Brain pericyte (primary cell): ENCODE measurements at places on chromosomes 16 and 17.

DNA sequence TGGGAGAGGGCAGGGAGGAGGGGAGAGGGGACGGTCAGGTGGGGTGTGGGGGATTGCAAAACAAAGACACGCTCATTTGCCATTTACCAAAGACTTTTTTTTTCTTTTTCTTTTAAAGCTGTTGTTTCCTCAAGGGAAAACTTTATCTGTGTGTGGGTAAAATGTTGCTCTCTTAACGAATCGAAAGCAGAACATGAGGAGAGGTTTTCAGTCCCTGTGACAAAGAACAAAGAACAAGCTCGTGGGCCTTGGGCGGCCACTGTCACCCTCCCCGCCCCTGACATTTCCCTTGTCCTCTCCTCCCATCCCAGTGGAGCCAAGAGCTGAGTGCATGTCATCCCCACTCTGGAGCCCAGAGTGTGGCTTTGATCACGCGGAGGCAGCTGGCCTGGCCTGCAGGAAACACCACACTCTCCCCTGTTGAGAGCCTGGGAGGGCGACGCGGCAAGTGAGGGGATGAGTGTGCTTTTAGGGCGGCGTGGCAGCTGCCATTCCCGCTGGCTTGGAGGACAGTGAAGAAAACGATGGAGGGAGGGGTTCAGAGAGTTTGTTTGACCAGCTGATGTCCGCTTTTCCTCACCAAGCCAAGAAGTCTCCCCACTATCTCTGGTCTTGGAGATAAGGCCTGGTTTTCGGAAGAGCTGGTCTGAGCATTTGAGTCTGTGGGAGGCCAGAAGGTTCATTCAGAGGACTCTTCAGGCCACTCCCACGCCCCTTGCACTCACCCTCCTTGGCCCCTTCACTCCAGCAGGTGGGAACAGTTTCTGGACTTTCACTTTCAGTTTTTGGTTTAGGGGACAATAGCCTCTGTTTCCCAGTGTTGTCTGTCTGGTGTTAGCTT is 11.4 kb downstream of the CCR7 start:
- no peak for DNase-seq

GRCh38 chr16:81666113-81666512 is 113.0 kb upstream of the PLCG2 start:
- DNase-seq: no peak

GRCh38 chr16:86118467-86119307 is 219.7 kb downstream of the IRF8 start:
- DNase-seq: no peak

DNA sequence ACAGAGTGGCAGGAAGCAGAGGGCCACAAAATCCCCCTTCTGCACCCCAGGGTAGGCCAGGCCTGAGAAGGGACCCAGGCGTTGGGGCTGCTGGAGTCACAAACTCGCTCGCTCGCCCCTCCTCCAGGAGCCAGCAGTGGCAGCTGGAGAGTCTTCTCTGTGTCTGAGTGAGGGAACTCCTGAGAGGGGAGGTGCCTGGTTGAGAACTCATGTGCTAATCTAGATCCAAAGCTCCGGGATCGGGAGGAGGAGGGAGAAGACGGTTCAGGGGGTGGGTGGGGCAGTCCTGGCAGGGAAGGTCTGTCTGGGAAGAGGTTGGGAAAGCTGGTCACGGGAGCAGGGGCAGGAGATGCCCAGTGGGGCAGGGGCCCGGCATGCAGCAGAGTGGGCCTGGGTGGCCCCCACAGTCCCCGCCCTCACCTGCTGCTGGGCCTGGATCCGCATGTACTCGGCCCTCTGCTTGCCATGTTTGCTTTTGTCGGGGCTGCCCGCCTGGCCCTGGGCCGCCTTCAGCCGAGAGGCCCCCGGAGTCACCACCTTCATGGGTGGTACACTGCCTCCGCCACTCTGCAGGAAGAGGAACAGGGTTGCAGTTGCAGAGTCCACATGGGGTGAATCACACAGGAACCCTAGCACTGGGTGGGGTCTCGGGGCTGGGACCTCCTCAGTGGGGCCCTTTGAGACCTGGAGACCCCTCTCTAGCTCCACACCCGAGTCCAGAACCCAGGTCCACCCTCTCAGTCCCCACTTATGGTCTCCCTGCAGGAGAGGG is 62.2 kb downstream of the SRCIN1 start:
- DNase-seq: no peak

DNA sequence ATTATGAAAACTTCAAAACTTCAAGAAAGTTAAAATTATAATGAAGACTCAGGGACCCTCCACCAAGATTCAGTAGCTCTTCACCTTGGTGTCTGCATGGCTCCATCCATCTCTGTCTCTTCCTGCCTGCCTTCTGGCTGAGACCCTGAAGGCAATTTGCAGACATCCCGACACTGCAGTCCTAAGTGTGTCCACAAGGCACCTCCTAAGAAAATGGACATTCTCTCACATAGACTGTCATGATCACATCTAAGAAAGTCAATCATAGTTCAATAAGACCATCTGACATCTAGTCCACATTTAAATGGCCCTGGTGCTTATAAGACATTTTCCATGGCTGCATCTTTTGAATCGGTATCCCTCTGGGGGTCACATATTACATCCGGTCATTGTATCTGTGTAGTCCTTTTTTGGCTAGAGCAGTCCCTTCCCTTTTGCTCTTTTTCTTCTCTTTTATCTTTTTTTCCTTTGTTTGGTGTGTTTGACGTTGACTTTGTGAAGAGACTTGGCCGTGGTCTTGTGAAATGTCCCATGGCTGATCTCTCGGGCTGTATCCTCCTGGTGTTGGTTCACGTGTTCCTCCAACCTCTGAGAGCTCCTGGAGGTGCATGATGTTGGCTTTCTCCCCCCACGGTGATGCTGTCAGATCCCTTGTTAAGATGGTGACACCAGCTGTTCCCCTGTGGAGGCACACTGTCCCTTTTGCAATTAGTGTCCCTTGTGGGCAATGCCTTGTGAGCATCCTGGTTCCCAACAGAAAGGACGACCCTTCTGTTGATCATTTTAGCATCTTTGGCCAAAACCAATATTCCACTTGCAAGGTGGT is 5.0 kb upstream of the TNFRSF13B start:
- no peak for DNase-seq

GRCh38 chr16:51968749-51969148 is 578.2 kb downstream of the TOX3 start:
- DNase-seq: no peak

- DNase-seq: no peak
Observed at GRCh38 chr17:79374087-79374689, 236.7 kb downstream of the RBFOX3 start.

- DNase-seq: no peak
Observed at GRCh38 chr16:30820952-30821421, 34.0 kb upstream of the ZNF629 start.

- DNase-seq: no peak
Observed at GRCh38 chr16:82034981-82035612, at the start of gene HSD17B2. TSS of gene HSD17B2 (plus strand) at chr16:82035253. CDS start at chr16:82035425, 172 bp downstream.

DNA sequence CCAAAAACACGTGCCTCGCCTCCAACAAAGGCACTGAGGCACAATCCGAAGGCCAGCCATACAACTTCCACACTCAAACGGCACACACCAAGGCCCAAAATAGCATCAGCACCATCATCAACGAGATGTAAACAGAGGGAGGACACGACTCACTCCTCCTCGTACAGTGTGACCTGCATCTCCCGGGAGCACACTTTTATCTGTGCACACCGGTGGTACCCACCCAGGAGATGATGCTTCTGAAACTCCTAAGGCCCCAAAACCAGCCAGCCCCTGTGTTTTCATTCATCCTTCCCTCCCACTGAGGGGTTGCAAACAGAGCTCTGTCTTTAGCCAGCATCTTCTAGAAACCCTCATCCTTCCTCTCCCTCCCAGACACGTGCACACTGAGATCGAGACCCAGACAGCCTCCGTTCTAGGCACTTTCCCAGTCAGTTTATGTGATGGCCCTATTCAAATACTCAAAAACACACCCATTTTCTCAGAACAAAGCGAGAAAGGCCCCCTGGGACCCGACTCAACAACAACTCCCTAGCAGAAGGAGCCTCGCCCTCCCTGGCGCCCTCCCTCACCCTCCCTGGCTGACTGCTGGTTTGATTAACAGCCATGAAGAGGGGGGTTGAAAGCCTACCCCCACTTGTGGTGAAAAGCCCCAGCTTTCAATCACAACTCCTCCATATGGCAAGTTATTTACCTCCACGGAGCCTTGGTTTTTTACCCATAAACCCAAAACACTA is 76.3 kb downstream of the GAS7 start:
- no peak for DNase-seq

DNA sequence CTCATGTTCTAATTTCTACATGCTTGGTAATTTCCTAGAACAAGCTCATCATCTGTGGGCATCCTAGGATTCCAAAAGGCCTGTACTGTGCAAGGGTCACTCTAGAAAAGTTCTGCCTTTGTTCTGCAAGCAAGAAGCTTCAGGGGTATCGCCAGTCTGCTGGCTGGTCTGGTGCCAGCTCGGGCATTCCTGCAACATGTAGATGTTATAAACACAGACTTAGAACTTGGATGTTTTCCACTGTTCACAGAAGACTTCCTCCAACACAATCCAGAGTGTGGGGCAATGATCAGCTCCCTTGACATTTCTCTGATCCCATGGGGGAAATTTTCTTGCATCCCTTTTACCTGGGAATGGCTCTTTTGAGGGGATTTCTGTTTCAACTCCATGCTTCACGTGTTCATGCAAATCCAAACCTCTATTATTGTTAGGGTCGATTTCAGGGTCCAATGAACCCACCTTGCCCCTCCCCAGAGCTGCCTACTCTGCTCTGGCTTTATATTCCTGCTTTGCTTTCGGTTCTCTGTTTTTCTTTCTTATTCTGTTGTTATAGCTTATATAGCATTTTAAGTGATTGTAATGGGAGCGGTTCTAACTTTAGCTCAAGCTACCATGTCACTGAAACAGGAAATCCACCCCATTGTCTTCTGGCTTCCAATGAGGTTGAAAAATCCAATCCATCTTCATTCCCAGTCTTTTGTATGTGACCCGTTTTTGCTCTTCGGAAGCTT is 25.3 kb downstream of the UBE2O start:
- no peak for DNase-seq

- DNase-seq: peak; percentile 39
Observed at GRCh38 chr17:39099663-39100286, 51.7 kb downstream of the PLXDC1 start.

- DNase-seq: no peak
Observed at GRCh38 chr17:31433091-31433790, 41.8 kb downstream of the RAB11FIP4 start.

DNA sequence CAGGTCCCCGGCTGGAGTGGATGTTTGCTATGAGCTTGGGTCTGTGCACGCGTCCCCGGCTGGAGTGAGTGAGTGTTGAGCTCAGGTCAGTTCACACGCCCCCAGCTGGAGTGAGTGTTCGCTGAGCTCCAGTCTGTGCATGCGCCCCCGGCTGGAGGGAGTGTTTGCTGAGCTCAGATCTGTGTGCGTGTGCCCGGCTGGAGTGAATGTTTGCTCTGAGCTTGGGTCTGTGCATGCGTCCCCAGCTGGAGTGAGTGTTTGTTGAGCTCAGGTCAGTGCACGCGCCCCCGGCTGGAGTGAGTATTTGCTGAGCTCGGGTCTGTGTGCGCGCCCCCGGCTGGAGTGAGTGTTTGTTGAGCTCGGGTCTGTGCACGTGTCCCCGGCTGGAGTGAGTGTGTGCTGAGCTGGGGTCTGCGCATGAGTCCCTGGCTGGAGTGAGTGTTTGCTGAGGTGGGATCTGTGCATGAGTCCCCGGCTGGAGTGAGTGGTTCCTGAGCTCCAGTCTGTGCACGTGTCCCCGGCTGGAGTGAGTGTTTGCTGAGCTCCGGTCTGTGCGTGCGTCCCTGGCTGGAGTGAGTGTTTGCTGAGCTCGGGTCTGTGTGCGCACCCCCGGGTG is 284.2 kb downstream of the SNX29 start:
- DNase-seq: peak; percentile 44

GRCh38 chr17:79930877-79931816 is 91.9 kb upstream of the CBX4 start:
- no peak for DNase-seq

DNA sequence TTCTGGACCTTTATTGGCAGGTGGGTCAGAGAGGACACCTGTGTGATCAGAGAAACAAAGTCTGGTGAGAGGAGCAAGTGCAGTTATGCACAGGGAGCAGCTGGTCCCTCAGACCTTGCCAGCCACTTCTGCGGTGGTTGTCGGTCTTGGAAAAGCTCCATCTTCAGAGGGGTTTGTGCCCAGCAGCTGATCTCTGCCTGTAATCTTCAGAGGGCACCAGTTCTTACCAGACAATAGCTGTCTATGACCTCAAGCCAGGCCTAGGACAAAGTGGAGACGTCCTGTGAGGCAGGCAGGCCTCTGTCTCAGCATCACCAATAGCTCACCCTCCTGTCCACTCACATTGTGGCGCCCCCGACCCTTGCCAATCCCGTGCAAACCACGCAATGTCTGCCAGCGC is 66.5 kb upstream of the TBX2 start:
- no peak for DNase-seq

DNA sequence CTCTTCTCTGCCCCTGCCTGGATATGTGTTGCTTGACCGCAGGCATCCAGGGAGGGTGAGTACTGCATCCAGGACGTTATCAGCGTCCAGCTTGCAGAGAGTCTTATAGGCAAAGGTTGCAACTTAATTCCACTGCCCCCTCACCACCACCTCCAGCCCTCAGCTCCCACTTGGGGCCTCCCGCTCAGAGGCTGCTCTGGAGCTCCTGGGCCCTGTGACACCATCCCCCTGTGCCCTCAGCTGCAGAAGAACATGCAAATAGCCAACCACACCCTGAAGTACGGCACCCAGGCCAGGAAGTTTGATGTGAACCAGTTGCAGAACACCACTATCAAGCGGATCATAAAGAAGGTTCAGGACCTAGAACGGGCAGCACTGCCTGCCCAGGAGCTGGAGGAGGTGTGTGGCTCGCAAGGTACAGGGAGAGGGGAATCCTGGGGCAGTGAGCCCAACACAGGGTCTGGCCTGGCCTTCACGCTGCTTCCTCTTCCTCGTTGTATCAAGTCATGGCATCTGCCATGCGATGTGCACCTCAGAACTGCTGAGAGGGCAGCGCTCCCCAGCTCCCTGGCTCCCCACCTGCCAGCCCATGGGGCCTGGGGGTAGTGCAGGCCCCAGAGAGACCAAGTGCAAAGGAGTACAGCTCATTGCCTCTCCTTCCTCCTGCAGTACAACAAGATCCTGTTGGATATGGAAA is 9.6 kb downstream of the ACE start:
- DNase-seq: no peak
